Stimulated activated CD4-positive, alpha-beta T cell treated with anti-CD3 and anti-CD28 coated beads, Interleukin-12 subunit alpha, Interleukin-12 subunit beta, amount 100 ng/mL, for 4 hours (primary cell): ENCODE measurements at places on chromosomes 3 and 15.
A peak's percentile ranks its signal among the peaks of the same experiment; 100 is the strongest.

DNA sequence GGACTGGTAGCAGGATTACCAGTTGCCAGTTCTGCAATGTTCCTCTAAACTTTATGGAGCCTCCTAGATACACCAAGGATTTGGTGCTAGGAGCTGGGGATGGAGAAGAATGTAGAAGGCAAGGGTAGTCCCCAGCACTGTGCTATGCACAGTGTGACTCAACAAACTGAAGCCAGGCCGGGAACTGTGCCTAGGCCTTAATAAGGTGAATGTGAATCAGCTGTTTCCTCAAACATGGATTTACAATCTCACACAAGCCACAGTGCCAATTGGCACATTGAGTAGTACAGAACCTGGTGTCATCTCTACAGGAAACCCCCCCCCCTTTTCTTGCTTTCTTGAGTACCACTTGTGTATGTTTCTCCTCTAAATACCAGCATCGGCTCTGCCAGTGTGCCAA, 32.5 kb downstream of the MRPS25 start:
- no peak for DNase-seq

DNA sequence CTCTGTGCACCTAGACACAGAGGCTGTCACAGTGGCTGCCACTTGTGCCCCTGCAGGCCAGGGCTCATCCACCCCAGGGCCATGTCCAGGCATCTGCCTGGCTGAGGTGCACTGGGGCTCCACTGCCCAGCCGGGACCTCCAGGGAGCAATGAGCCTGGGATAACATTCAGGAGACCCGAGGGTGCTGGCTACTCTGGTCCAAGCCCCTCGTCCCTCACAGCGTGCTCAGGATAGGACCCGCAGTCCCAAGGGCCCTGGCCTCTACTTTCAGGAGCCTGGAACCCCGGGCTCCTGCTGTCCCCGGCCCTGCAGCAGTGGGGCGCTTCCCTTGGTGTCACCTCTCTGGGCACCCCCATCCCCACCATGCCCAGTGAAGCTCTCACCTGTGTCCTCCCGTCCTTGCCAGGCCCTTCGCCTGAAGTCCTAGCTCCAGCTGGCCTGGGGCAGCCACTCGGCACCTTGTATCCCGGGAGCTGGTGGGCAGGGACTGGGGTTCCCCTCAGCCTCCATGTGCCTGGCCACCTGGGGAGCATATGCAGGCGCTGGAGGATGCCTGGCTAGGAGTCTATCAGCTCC, 157.8 kb downstream of the NSMCE3 start:
- DNase-seq = no peak

- no peak for DNase-seq
Observed at GRCh38 chr15:91263632-91264531, 163.8 kb downstream of the SV2B start.

GRCh38 chr15:47872208-47872607, 154.9 kb downstream of the SEMA6D start:
- no peak for DNase-seq

GRCh38 chr3:77467702-77468625, 428.1 kb downstream of the ROBO2 start:
- DNase-seq = no peak

GRCh38 chr3:115325539-115325938, 178.5 kb upstream of the ZBTB20 start:
- no peak for DNase-seq

DNA sequence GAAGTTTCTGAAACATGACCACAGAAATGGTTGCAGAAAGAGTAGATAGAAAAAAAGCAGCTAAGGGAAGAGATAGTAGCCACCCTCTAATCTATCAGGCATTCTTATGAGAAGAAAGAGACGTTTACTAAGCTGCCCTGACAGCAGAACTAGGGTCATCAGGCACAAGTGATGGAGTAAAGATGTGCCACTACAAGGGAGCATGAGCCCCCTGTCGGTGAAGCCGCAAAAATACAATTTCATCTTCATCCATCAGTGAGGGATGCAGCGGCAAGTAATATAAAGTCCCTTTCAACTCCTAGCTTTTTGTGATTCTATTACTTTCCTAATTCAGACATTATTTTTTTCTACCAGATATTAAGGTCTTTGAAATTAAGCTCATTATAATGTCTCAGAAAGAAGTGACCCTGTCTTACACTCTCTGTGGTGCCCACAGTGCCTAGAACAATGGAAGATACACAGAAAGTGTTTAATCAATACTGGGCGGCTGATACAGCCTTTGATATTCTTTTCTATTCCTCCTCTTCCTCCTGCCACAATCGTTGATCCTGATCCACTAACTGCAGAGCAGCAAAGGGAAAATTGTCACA, 651.6 kb downstream of the NTRK3 start:
- no peak for DNase-seq

- DNase-seq = no peak
Observed at GRCh38 chr3:184687363-184688015, 24.4 kb downstream of the MAGEF1 start.

DNA sequence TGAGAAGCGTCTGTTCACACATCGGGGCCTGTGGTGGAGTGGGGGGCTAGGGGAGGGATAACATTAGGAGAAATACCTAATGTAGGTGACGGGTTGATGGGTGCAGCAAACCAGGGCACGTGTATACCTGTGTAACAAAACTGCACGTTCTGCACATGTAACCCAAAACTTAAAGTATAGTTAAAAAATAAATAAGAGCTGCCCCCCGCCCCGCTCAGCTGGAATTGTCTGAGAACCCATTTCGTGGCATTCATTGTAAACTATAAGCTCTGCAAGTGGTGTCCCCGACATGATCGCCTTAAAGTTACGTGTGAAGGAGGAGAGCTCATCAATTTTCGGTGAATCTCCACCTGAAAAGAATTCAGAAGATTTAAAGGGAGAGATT, 7.3 kb upstream of the LIPH start:
- DNase-seq = no peak

GRCh38 chr3:99418209-99418635, 220.2 kb upstream of the COL8A1 start:
- no peak for DNase-seq

DNA sequence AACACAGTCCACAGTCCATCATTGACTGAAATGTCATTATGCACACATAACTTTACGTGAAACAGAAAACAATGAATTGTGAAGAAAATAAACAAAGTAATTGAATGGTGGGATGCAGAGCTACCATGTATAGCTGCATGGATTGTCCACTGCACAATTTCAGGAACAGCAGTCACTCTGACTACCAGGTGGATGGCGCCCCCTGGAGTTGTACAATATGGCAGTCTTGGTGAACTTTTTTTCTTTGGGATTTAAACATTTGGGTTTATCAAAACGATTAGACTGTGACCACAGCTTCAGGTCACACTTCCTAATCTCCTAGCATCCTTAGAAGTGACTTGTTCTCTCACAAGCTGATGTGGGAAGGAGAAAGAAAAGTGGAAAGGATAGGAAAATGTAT, 48.9 kb upstream of the TCF12 start:
- DNase-seq = peak; percentile 13

GRCh38 chr15:23039917-23040281, 530 bp upstream of the TUBGCP5 start:
- no peak for DNase-seq
